ENCODE measurements at places on chromosomes 1 and 21.

- no peak overlapping the region for H3K4me3 ChIP-seq
- H3K27me3 ChIP-seq = no peaks in the 10 kb centered on the region
- DNase-seq = no peak
- H3K36me3 ChIP-seq = peaks cover 28% of the 10 kb centered on the region
Measured at GRCh38 chr1:12080773-12081556, 17.9 kb downstream of the TNFRSF8 start.

GRCh38 chr1:23548704-23549143 lies 10.6 kb downstream of the ID3 start:
- peaks cover 6% of the 10 kb centered on the region for H3K4me1 ChIP-seq
- H3K36me3 ChIP-seq = no peaks in the 10 kb centered on the region
- no peak overlapping the region for H3K27ac ChIP-seq

DNA sequence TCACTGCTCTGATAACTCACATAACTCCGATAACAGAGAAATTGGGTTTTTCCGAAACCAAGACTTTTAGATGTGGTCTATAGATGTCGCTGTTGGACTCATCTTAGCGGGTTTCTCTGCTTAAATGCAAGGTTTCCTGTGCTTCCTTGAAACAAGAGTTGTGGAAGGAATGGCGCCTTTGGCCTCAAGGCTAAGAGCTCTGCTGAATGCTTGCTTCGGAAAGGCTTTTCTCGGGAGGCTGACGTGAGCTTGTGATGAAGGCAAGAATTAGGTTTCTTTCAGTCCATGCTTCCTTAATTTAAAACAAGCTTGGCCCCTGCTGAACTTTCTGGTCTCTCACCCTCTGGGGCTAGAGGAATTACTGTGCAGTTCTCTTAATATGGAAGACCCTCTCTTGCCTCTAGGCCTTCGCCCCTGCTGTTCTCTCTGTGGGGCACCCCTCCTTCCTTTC lies 113.5 kb downstream of the MAP3K21 start:
- H3K4me1 ChIP-seq = no peaks in the 10 kb centered on the region
- H3K4me3 ChIP-seq = no peak overlapping the region
- no peak for DNase-seq
- no peak overlapping the region for H3K27ac ChIP-seq
- H3K27me3 ChIP-seq = peaks cover 5% of the 10 kb centered on the region

GRCh38 chr1:196654271-196654670 lies 2.4 kb downstream of the CFH start:
- H3K4me1 ChIP-seq = peaks cover 23% of the 10 kb centered on the region
- peaks cover 2% of the 10 kb centered on the region for H3K27me3 ChIP-seq
- no peak overlapping the region for H3K4me3 ChIP-seq
- no peaks in the 10 kb centered on the region for H3K36me3 ChIP-seq

DNA sequence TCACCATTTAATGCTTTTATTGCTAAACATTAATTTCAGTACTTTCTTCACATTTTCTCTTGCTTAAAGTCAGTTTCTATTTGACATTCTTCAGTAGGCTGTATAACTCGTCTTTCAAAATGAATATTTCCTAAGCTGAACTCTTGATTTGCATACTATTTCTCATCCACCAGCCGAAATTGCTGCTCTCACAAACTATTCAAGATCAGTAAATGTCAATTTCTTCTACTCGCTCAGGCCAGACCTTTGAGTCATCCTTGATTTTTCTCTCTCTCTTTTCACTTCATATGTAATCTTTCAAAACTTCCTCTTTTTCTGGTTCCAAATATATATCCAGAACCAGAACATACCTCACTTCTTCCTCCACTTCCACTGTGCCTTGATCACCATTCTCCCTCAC lies 990.0 kb downstream of the KCNT2 start:
- no peaks in the 10 kb centered on the region for H3K36me3 ChIP-seq
- H3K27ac ChIP-seq = no peak overlapping the region
- DNase-seq = no peak
- no peaks in the 10 kb centered on the region for H3K27me3 ChIP-seq

DNA sequence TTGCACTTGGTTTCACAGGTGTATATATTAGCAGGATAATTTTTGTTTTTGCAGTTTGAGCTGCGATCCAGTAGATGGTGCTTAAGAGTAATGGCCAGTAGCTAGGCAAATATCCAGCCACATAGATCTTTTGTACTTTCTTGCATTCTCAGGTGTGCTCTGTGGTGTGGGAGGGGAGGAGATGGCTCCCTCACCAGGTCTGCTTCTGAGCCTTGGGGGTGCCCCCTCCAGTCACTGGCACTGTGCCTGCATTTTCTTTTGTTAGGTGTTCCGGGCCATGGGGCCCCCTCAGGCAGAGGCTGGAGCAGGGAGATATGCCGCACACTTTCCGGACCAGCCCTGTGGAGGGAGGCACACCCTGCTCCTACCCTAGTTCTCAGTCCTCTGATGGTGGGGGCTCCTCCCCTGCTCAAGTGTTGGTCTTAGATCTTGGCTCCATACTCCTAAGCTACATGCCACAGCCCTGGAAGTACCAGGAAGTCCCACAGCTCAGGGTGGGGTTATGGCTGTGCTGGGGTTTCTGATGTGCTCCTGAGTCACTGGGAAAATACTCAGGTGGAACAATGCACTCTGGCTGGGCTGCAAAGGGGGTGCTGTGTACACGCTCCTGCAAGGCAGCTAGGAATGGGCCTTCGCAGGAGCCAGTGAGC lies 197.6 kb upstream of the DMRTA2 start:
- H3K4me1 ChIP-seq = no peaks in the 10 kb centered on the region
- DNase-seq = no peak
- peaks cover 7% of the 10 kb centered on the region for H3K36me3 ChIP-seq
- no peaks in the 10 kb centered on the region for H3K27me3 ChIP-seq

Data from activated T-helper 1 cell treated with anti-CD3 and anti-CD28 coated beads, Interleukin-12 subunit alpha, Interleukin-12 subunit beta, Interleukin-2, Interleukin-4 antibody, amounts not matched to agents 30 ng/mL and 10 ng/mL and 1 ng/mL, durations not matched to agents 14 hours and 24 hours and 36 hours (primary cell).